ENCODE measurements at places on chromosomes 5 and 9.

DNA sequence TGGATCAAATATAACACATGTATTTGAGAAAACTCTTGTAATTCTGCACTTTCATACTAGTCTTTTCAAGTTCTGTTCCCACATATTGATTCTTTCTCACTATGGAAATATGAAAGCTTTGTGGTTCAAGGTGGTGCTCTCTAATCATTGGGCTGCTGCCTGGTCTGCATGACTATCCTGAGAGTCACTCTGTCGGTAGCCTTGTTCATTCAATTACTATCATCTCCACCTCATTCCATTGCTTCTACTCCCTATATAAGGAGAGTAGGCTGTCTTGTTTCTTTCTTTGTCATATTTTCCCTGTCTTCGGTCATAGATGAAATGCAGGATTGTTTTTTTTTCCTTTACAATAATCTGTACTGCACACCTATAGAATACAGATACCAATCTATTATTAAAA lies 341.4 kb upstream of the ACTBL2 start:
- no peak for DNase-seq

GRCh38 chr9:122332083-122332482 lies 38.7 kb upstream of the PTGS1 start:
- DNase-seq = no peak

GRCh38 chr9:87393706-87394230 lies 103.9 kb upstream of the DAPK1 start:
- DNase-seq = no peak

DNA sequence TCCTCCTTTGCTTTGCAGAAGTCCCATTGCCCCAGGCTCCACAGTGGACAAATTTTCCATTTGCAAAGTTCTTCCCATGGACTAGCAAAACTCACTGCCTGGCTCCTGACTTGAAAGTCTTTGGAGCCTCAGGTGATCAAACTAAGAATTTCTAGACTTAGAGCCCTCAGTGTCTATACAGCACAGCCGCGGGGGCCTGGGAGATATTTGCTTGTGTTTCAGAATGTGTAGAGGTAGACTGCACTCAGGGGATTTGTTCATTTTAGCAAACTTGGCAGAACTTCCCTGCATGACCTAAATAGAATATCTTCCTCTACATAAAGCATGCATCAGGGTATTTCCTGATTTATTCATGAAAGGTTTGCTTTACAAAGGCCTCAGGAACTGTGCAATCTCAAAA lies 384.2 kb upstream of the ZNF462 start:
- no peak for DNase-seq

DNA sequence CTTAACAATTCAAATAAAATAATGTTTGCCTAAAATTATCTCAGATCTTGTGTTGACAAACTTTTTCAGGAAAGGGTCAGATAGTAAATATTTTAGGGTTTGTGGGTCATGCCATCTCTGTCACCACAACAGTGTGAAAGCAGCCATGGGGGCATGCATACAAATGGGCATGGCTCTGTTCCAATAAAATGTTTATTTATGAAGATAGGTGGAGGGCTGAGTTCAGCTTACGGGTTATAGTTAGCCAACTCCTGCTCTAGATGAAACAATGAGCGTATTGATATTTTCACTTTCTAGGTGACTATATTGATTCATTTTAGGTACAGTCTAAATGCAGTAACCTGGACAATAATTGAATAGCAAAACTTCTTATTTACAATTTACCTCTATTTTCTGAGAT lies 533.8 kb upstream of the CLINT1 start:
- DNase-seq = no peak

- no peak for DNase-seq
Observed at GRCh38 chr9:124480621-124480981, 26.6 kb downstream of the NR5A1 start.

DNA sequence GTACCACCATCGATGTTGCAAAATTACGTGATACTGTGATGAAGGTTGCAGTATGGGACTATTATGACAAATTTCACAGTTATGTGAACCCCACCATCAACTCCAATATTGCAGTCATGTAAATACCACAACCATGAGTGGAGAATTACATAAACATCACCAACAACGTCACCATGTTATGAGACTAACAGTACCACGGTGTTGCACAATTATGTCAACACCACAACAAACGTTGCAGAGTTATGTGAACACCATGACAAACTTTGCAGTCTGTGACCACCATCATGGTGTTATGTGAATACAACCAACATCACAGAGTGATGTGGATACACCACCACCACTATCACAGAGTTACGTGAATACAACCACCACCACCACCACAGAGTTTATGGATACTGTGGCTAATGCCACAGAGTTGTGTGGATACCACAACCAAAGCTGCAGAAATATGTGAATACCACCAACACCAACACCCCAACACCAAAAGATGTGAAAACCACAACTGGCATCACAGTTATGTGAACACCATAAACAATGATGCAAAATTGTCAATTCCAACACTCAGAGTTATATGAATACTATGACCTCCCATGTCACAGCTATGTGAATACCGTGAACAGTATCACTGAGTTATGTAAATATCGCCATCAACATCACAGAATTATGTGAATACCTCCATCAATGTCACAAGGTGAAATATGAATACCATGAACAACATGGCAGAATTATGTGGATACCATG lies 62.4 kb downstream of the SHC3 start:
- no peak for DNase-seq

DNA sequence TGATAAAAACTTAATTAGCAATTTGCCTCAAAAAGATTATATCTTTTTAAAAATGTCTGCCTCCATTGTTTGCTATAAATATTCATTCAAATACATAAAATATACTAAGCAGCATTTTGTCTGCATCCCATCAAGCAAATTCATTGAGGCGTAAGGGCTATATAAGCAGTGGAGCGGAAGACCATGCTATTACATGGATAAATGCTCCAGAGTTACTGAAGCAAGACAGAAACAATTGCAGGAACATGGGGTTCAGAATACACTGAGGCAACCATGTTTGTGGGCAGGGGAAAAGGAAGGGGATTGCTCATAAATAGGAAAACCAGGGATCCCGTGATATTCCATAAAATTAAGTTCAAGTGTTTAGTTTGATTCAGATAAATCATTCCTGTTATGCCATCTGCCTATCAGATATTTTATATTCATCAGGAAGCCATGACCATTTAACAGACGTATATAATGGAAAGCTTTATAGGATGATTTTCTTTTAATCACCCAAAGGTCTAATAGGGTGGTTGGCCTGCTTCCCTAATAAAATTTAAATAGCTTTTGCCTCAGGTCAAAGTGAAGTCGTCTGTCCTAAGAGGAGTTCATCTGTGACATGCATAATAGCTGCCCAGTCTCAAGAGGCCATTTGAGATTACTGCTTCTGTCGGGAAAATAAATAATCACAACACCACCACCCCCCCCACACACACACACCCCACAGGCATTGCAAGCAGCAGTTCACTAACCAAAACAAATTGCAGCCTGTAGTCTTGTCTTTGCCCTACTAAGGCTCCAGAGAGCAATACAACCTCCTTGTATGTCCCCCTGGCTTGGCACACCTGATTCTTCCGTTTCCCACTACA lies 105.2 kb downstream of the RASEF start:
- no peak for DNase-seq

- DNase-seq = no peak
Observed at GRCh38 chr5:150241298-150242160, 48.0 kb downstream of the CAMK2A start.

GRCh38 chr9:135887021-135887507 lies 20.3 kb downstream of the CAMSAP1 start:
- DNase-seq = no peak

DNA sequence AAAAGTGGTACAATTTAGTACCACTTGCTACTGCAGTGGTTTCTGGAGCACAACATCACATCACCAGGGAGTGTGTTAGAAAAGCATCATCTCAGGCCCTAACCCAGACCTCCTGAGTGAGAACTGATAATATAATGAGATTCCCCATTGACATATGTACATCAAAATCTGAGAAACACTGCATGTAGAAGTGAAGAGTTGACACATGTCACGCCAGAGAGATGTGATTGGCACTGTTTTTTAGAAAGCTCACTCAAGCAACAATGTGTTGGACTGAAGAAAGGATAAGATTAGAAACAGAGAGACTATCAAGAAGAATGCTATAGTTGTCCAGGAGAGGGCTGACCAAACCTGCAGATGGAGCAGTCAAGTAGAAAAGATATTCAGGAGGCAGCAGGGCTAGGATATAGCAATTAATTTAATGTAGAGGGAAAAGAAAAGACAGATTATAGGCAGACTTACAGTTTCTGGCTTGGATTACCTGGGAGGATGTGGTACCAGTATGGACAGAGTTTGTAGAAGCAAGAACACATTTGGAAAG lies 324.4 kb upstream of the ADAMTSL1 start:
- DNase-seq = no peak

- no peak for DNase-seq
Observed at GRCh38 chr9:103798620-103799019, 295.5 kb upstream of the SMC2 start.

- DNase-seq = no peak
Observed at GRCh38 chr5:41788941-41789368, 81.3 kb downstream of the OXCT1 start.

Measured in CD8-positive, alpha-beta memory T cell (primary cell).